ENCODE measurements at places on chromosomes 6 and 20.

- no peak for DNase-seq
Observed at GRCh38 chr20:16267526-16267925, 305.7 kb downstream of the KIF16B start.

- DNase-seq, result no peak
Observed at GRCh38 chr20:24627926-24628325, 158.5 kb downstream of the SYNDIG1 start.

GRCh38 chr20:50537546-50538201 is 27.5 kb downstream of the PTPN1 start:
- no peak for DNase-seq

GRCh38 chr6:89482126-89482525 is 49.2 kb downstream of the ANKRD6 start:
- no peak for DNase-seq

DNA sequence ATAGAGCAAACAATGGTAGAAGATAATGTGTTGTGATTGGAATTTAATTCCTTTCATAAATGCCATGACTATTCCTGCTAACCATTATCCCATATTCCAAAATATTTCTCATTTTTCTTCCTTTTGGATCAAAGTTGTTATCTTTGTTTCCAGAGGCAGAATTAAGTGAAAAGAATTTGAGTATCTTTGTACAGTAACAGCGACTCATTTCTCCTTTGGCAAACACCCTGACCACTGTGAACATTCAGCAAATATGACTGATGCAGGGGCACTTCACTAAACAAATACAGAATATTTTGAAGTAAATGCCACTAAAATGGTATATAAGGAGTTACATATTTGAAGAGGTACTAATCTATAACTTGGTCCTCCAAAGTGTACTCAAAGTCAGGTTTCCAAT is 105.0 kb upstream of the LAMP5 start:
- no peak for DNase-seq

GRCh38 chr6:51093871-51094270 is 275.2 kb downstream of the TFAP2B start:
- DNase-seq, result no peak

- no peak for DNase-seq
Observed at GRCh38 chr6:161242113-161242512, 31.7 kb downstream of the AGPAT4 start.

DNA sequence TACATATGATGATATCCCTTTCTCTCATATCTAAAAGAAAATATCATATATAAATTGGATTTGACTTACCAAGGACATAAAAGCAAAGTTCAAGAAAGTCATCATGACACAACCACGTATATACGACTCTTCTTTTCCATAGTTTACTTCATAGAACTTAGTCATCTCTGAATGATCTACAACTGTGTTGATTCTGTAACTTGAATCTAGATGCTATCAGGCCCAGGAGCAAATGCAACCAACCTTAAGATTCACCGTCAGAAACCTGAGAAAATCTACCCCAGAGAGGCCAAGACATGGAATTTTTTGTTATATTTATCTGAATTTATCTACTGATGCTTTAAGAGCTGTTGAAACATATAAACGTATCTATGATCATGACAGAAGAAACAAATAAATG is 165.6 kb downstream of the PDE10A start:
- no peak for DNase-seq

DNA sequence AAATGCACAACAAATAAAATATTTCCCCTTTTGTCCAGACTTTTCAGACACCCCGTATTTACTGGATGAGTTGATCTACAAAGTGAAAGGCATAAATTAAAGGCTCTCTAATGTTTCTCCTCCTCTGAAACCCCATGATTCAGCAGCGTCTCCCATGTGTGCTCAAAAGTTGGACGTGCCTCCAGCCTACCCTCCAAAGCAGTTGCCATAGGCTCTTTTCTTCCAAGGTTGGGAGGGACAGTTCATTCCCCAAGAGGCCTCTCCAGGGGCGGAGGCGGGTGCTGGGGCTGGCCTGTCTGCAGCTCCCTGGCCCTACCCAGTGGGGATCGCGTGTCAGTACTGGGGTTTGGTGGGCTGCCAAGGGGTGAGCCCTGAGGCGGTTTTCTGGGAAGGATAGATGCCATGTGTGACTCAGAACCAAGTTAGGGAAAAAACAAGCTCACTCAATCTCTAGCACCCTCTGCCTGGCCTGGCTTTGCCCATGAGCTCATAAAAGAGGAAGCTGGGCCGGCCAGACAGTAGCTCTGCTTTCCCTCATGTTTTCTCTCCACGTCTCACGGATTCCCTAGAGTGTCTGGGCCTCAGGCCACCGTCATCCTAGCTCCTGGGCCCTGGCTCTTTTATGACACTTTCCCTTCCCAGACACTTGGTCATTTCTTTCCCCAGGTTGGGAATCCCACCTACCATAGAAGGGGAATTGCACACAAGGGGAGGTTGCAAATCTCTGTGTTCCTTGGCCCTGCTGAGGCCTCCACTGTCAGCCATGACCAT is 8.0 kb upstream of the IER3 start:
- DNase-seq, result no peak

GRCh38 chr6:72699159-72699558 is 77.3 kb downstream of the KCNQ5 start:
- no peak for DNase-seq

DNA sequence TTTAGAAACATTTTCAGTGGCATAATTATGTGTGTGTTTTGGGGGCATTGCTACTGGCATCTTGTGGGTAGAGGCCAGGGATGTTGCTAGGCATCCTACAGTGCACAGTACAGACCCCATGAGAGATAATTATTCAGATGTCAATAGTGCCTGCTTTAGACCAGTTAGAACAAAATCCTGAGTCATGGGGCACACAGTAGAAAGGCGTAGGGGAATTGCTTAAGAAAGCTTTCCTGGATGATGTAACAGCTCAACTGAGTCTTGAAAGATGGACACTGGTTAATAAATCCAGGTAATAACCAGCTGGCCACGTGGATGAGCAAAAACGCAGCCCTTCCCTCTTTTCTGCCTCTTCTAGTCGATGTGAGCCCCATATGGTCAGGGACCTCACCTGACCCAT is 51.1 kb downstream of the KCNB1 start:
- no peak for DNase-seq

Measured in nephron progenitor cell (in vitro differentiated cells).